Activated CD4-positive, CD25-positive, alpha-beta regulatory T cell (primary cell): ENCODE measurements at places on chromosomes 7 and 10.

GRCh38 chr7:23907012-23907411 is 197.0 kb downstream of the STK31 start:
- DNase-seq = no peak

DNA sequence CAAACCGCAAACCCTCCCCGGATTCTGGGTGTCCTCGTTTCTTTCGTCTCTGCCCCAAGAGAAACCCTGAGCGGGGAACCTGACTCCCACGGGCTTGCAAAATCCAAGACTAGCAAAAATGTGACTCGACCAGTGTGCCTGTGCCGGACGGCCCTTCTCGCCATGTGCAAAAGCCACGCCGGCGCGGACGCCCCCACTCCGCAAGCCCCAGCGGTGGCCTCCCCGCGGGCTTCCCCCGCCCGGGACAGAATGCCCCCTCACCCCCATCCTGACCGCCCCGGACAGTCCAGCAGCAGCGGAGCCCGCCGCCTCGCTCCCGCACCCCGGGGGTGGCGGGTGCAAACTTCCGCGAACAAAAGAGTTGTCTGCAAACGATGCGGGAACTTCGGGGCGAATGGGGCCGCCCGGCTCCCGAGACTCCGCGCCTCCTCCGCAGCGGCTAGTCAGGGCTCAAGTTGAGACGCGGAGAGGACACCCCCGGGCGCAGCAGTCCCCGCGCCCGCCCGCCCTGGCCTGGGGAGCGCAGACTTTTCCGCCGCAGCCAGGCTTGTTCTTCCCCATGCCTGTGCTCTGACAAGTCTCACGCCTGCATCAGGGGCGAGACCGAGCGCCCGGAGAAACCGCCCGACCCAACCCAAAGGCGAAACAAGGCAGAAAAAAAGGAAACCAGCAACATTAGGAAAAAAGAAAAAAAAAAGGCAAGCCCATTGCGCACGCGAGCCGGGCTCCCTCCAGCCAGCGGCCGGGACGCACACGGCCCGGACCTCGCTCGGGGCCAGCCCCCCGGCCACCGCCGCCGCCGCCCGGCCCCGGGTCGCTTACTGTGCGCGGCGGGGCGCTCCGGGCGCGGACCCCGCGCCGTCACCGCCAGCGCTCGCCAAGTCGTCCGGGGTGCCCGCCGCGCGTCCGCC is 732 bp downstream of the FAM53B start:
- DNase-seq = peak; percentile 25

DNA sequence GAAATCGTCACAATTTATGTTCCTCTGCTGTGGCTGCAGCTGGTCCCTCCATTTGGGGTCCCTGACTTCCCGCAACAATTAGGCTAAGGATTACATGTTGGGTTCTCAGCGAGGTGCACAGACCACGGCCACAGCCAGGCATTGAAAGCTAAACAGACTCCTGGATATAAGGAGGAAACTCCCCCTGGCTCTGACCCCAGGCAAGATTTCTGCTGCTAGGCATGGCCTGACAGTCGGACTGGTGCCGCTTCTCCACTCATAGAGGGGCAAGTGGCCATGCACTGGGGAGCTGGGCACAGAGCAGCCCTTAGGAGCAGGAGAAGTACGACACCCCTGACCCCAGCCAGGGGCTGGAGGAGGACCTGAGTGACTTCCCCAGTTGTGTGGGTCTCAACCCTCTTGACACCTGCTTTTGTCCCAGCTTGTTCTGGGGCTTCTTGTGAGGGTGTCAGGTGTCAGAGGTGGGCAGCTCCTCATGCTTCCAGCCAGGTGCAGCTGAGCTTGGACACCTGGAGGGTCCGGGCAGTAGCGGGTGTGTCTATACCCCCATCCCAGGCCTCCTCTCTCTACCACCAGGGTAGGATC is 38.3 kb downstream of the TSPAN15 start:
- no peak for DNase-seq

GRCh38 chr7:22375359-22376048 is 18.6 kb upstream of the RAPGEF5 start:
- DNase-seq = no peak

GRCh38 chr7:107179326-107180164 is 10.7 kb downstream of the HBP1 start:
- DNase-seq = no peak

- DNase-seq = no peak
These were observed 172.9 kb upstream of the SEMA3E start for GRCh38 chr7:83821866-83822265.

- DNase-seq = no peak
These were observed 77.3 kb downstream of the CTBP2 start for GRCh38 chr10:125082881-125083575.

DNA sequence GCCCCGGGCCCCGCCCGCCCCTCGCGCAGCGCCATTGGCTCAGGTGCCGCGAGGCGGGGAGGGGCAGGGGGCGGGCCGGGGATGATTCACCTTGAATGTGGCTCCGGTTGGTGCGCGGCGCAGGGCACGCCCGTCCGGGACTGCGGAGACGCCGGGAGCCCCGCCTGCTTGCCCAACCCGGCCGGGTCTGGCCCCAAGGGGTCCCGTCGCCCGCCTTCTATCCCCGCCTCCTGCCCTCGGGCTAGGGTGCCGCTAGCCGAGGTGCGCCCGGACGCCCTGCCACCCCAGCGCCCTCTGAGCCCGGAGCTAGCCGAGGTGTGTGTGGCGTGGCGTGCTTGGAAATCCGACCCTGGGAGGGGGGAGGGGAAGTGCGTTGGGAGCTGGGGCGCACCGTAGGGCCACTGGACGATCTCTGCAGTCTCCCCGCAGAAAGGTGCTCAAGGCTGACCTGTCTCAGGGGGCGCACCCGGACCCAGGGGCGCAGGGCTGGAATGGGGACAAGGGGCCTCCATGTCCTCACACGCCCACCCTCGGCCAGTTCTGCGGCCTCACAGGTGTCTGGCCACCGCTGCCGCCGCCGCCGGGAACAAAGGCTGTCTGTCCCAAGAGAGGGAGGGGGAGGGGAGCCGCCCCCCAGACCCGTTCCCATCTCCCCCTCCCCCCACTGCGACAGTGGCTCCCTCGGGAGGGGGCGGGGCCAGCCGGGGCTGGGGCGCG is 168.9 kb downstream of the NRF1 start:
- DNase-seq = peak; percentile 46

DNA sequence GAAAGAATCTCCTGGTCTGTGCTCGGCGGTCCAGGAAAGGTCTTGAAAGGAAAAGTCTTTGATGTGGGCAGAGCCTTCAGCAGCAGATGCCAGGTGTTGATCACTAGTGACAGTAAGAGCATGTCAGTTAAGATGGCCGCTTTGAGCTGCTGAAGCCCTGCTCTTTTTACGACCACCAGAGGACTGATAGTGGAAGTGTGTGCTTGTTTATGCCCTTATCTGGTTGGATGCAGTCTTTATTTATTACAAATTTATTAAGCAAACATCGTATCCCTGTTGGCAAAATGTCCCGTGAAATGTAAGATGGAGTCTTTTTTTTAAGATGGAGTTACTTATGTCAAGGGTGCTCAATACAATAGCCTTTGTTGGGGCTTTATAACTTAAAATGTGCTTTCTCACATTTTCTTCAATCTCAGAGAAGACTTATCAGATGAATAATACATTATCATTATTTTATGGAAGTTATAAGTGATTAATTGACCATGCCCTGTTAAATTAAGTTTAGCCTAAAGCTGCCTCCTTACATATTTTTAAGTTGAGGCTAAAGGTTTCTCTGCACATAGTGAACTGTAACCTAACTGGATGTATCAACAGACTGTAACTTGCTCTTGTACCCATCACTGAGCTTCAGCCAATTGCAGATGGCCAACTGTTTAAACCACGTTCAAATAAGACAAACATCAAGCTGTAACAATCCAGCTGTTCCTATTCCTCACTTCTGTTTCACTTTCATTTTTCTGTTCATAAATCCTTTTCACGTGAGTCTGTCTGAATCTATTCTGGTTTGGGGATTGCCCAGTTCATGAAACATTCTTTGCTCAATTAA is 97.4 kb upstream of the PIK3CG start:
- no peak for DNase-seq

GRCh38 chr7:29987811-29988317 is 1.7 kb downstream of the SCRN1 start:
- DNase-seq = no peak

DNA sequence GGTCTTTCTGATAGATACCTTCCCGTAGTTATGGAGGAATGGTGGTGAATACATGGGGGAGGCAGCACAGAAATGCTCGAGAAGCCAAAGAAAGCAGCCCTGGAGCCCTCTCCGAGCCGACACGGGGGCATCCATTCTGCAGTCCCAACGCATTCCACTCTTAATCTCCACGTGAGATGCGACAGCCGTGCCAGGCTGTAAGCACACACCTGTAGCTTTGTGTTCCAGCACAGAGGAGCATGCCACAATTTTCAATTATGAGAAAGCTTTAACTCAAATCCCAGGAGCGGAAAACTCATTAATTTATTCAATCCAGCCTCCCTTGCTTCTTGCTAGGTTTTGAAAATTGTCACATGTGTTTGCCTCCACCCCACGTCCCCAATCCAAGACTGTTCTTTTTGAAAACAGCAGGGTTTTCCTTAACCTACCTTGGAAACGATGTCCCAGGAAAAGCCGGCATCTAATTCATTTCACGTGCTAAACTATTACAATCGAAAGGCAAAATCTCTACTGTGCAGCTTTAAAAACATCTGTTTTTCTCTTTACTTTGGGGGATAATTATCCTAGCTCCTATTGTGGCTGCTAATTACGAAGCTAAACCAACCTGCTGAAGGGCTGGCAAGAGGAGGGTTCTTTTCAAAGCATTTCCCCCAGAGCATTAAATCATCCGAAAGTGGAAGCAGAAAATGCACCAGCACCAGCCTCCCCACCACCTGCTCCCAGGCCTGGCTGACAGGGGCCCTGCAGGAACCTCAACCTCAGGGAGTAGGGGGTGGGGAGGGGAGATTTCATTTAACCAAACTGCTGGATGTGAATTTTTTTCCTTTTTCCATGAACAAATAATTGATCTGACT is 56.0 kb upstream of the CHST15 start:
- no peak for DNase-seq

- no peak for DNase-seq
These were observed 539.9 kb upstream of the C7orf33 start for GRCh38 chr7:148050492-148051158.

DNA sequence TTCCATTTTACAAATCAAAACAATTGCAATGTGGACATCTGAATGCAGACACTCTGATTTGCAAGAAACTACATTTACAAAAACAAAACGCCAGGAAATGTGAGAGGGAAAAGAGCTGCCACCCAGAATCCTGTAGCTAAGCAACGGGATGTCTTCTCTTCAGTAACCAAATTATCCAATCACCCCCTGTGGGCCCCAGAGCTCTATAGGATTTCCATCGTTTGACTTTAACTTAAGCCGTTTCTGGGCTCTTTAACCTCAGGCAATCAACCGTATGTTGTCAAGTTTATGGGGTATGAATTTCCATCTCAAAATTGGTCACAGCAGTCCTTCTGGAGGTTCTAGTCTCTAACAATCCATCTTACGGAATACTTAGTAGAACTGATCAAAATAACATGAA is 240.5 kb downstream of the ETV1 start:
- DNase-seq = no peak

GRCh38 chr7:128351296-128352152 is 7.8 kb upstream of the RBM28 start:
- no peak for DNase-seq

- no peak for DNase-seq
These were observed 8.6 kb downstream of the CAMK2G start for GRCh38 chr10:73865459-73866442.

DNA sequence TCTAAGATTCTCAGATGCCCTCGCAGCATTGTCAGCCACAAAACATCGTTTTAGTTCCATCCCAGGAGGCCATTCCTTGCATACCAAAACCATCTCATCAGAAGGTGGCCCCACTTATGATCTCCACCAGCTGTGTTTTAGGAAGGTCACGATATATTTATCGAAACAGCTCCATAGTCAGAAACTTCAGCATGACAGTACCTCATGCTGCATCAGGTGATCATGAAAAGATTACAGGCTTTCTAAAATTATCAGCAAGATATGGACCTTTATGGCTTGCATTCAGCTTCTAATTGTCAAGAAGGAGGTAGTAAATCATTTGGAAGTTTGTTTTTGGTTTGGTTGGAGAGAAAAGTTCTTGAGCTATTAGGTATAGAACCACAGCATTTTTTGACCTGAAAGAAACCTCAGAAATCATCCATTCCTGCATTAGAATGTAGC is 20.0 kb downstream of the JAZF1 start:
- no peak for DNase-seq

- DNase-seq = no peak
These were observed 293.1 kb downstream of the ZEB1 start for GRCh38 chr10:31612082-31612481.

DNA sequence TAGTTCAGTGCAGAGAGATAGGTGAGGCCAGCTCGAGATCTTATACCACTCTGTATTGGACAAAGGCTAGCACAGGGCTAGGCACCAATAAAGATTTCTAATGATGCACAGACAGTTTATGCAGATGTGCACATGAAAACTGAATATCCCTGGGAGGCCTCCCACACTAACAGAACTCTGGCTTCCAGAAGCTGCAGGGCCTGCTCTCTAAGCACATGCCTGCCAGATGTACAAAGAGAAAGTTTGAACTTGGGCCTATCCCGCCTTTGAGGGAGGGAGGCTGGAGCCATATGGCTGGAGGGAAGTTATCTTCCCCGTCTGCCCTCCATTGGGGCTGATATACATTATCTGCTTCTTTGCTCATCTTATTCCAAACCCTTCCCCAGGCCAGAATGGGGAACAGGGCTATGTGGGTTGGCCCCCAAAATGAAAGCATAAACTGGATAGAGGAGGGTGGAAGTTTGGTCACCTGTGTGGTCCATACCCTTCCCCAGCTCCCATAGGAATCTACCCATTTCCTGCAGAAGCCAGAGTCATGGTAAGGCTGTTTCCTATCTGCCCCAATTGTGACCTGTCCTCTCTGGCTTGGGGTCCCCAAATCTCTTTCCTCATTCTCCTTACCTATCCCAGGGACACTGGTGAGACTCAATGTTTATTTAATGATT is 3.8 kb downstream of the KAZALD1 start:
- DNase-seq = no peak

DNA sequence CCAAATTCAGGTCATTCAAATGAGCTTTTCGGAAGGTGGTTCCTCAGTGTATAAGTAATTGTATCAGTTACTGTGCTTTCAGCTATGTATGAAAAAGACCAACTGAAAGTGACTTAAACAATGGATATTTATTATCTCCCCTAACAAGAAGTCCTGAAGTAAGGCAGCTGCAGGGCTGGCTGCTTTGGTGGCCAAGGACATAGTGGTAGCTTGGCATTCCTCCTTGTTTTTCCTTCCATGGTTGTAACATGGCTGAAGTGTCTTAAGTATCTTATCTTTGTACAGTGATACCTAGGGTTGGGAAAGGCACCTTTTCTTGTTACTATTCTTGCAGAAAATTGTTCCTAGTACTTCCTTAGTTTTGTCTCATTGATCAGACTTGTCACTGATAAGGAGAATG is 21.4 kb downstream of the EXOC4 start:
- no peak for DNase-seq

GRCh38 chr7:135693558-135693957 is 31.2 kb downstream of the STMP1 start:
- DNase-seq = no peak

GRCh38 chr7:99679032-99679399 is 780 bp downstream of the CYP3A5 start:
- DNase-seq = no peak
